Stimulated activated CD8-positive, alpha-beta memory T cell treated with anti-CD3 and anti-CD28 coated beads, Interleukin-4, amount 100 ng/mL, for 1 hour (primary cell): ENCODE measurements at places on chromosomes 4 and X.

- no peak for DNase-seq
These were observed 150.0 kb upstream of the PSAPL1 start for GRCh38 chr4:7584606-7585159.

DNA sequence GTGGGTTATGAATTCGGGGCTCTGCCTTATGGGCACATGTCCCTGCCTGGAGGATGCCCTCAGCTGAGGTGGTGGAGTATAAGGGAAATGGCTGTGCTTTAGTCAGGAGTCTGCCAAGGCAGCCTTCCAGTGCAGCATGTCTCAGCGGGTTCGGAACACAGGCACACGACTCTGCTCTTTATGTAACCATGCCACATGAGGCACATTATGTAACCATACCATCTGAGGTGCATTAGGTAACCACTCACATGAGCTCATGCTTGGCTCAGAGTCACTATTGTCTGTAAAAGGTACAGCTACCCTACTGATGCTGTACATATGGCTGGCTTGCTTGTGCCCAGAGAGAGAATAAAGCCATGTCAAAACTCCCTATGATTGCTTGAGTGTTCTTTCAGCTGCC is 723.6 kb downstream of the TRAM1L1 start:
- no peak for DNase-seq

GRCh38 chr4:40046311-40046980 is 10.2 kb upstream of the N4BP2 start:
- no peak for DNase-seq

GRCh38 chr4:109588176-109588575 is 28.1 kb downstream of the MCUB start:
- no peak for DNase-seq

GRCh38 chrX:10649265-10649664 is 28.9 kb upstream of the MID1 start:
- DNase-seq: no peak

DNA sequence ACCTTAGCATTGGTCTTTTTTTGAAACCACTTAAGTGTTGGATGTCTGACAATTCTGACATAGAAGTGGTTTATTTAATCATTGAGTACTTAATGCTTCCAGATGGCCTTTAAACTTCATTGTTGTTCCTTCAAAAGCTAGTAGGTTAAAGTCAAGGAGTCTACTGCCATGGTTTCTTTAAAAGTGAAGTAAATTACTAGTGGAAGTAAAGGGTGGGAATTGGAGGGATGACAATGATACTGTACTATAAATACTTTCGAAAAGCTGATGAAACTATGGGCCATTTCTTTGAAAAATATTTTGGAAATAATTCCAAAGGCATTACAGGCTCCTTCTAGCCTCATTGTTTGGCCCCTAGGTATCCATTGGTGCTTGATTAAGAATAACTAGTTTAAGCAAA is 51.9 kb downstream of the ATP10D start:
- no peak for DNase-seq

DNA sequence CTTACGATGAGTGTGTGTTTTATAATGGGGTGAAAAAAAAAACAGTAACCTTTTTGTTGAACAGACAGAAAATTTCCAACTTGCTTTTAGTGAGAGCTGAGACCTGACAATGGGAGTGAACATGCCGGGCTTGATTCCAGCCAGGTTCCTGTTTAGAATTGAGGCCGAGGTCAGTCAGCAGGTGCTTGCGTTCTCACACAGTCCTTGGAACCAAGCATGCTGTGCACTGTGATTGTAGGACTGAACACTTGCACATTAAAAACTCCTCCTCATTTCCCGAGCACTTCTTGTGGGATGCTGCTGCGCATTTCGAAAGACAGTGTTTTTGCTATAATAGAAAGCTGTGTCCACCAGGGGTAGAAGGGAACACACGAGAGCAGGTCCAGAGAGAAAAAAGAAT is 51.8 kb downstream of the TMEM131L start:
- no peak for DNase-seq

DNA sequence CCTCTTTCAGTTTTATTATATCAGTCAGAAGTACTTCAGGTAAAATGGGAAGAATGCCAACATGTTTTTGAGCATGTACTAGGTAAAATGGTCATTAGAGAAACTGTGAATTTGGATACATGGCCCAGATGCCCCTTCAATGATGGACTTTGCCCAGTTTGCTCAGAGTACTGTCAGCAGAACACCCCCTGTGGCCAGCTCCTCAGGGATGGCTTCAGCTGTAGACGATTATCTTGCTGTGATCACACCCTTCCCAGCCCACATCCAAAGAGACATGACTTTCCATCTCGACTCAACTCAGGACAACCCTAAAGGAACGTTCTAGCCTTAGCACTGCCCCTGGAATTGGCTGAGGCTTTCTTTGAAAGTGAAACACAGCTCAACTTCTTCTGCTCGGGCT is 439.1 kb downstream of the PACRGL start:
- no peak for DNase-seq

DNA sequence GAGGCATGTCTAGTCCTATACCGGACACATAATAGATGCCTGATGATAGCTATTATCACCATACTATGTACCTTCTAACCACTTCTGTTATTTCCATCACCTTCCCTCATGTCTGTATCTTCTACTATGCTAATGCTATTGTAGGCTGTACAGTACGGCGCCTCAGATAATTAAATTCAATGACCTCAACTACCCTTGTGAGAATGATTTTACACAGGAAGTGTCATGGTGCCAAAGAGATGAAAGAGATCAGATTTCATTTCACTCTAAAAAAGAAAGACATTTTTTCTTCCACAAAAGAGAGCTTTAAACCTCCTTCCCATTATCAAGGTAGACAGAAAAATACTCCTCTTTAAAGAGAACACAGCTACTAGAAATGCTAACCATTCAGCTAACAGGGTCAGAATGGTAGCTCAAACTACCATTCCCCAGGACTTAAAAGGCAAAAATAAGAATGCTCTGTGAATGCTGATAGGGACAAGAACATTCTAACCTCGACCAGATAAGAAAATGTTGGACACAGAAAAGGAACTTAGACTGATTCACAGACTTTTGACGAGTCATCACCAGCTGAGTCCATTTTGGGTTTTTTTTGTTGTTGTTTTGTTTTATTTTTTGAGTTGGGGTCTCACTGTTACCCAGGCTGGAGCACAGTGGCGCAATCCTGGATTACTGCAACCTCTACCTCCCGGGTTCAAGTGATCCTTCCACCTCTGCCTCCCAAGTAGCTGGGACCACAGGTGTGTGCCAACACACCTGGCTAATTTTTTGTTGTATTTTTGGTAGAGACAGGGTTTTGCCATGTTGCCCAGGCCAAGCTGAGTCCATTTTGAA is 99.2 kb upstream of the RAPGEF2 start:
- no peak for DNase-seq

DNA sequence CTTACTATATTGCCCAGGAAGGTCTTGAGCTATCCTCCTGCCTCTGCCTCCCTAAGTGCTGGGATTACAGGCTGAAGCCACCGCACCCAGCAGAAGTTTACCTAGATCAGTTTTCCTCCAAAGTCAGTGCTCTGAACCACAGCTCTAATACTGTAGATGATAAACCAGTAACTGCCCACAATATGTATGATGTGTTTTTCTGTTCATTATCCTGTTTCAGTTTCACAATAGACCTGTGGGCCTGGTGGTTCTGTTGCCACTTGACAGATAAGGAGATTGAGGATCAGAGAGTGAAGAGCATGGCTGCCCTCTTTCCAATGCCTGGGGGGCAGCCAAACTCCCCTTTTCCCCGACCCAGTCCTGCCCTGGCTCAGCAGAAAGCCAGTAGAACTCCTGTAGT is 87.0 kb downstream of the EFNB1 start:
- no peak for DNase-seq

GRCh38 chr4:112813790-112814189 is 176.8 kb downstream of the LARP7 start:
- no peak for DNase-seq

DNA sequence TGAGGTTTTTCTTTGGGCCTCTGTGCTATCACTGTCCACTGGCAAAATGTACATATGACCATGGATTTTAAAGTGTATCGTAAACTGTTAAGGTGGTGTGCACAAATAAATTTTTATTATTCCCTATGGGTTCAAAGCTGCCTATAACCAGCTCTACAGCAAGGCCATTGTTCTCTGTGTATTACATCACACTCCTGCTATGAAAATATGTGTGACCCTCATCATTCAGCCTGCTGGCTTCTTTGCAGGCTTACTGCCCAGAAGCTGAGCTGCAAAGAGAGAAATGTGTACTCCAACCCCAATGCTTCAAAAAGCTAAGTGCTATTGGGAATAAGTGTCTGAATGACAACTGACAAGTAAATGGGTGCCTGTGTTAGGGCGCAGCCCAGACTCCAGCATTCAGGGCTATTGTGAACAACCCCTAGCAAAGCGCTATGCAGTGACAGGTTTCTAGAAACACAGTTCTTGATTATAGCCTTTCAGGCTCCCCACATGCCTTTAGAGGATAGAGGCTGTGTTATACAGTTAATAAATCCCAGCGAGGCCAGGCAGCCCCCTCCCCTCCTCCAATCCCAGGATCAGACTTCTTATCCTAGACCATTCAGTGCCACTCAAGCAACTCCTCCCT is 220.4 kb upstream of the RADX start:
- no peak for DNase-seq

- DNase-seq: no peak
These were observed at the start of gene TLR1 for GRCh38 chr4:38804654-38805295. Gene TLR1 (minus strand): TSS chr4:38804791. CDS start chr4:38798831, 5,960 bp downstream.

DNA sequence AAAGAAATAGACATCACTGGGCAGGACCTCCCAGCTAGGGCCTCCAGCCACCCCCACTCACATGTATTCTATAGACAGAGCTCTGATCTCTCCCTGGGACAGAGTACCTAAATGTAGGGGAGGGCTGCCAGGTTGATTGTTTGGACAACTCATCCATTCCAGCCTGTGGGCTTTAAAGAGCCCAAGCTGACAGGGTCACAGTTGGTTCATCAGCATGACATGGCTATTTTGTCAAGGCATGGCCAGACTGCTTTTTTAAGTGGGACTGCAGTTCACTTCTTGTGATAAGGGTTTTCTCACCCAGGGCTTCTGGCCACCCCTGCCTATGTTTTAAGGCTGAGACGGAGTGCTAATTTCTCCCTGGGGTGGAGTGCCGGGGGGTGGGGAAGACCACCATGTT is 63.3 kb downstream of the KLHL4 start:
- no peak for DNase-seq

DNA sequence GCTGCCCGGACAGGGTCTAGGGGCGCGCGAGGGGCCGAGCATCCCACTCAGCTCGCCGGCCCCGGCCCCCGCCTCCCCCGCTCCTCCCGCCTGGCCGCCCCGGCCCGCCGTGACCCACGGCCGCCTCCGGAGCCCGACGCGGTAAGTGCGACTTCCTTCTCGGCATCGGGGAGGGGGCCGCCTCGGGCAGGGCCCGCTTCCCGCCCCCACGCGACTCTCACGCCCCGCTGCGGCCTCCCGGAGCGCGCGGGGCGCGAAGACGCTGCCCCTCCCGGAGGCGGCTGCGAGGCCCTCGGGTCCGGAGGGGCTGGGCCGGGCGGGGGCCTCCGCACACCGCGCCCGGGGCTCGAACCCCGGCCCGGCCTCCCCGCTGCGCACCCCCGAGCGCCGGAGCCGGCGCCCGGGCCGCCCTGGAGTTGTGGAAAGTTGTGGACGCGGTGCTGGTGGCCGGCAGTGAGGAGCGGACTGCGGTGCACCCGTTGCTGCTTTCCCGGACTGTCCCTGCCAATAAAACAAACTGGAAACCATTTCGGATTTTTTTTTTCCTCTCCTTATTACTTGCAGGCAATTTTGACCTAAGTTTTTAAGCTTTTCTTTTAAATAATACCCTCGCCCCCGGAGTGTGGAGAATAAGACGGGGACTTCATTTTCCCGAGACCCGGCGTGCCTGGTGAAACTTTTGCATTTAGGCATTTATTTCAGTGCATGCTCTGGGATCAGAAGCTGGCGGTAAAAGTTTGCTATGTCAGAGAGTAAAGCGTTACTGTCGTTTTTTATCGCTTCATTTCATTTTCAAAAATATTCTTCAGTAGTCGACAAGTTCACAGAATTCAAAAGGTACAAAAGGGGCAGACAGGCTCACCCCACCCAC is 13.0 kb upstream of the TMEM156 start:
- DNase-seq: no peak

DNA sequence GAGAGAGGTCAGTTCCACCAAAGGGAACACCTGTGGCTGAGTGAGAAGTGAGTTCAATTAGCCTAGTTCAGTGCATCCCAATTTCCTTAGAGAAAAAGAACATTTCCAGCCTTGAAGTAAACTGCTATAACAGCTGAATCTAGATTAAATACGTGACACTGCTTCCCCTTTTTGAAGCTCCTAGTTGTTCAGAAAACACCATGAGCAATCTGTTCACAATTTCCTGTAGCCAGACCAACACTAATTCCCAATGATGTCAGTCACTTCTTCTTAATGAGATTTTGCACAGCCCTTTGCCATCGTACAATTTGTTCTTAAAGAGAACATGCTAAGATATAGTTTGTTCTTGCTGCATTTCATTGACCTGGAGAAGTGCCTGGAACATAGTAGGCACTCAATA is 144.6 kb upstream of the EDNRA start:
- no peak for DNase-seq

DNA sequence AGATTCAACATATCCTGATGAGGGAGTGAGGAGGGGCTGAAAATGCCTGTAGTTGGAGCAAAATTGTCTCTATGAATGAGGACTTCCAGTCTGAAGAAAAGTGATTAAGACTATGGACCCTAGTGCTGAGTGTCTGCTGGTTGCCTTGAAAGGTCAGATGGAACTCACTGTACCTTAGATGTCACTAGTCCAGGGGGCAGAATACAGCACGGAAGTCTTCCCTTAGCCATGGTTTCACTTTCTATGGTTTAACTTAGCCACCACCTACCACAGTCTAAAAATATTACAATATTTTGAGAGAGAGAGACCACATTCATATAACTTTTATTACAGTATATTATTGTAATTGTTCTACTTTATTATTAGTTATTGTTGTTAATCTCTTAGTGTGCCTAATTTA is 223.1 kb downstream of the FMR1NB start:
- DNase-seq: no peak

DNA sequence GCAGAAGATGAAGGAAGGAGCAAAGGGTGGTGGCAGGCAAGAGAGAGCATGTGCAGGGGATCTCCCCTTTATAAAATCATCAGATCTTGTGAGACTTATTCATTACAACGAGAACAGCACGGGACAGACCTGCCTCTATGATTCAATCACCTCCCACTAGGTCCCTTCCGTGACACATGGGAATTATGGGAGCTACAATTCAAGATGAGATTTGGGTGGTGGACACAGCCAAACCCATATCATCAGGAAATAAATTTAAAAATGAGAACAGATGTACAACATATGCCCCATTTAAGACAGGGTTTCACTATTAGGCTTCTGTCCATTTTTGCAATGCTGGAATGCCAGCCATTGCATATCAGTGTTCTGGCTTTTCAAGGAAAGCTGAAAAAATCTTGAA is 346.7 kb upstream of the SLIT2 start:
- no peak for DNase-seq

- no peak for DNase-seq
These were observed 1.2 kb downstream of the SLAIN2 start for GRCh38 chr4:48342606-48342880.
